Activated naive CD8-positive, alpha-beta T cell treated with anti-CD3 and anti-CD28 coated beads, Interleukin-2, amount 10 ng/mL, durations not matched to agents 7 days and 5 days (primary cell): ENCODE measurements at places on chromosomes 5 and 9. TPM values are rescaled to one million over a fixed set of nuclear protein-coding genes. Genes with fewer than 3 reads are reported as not detected.

DNA sequence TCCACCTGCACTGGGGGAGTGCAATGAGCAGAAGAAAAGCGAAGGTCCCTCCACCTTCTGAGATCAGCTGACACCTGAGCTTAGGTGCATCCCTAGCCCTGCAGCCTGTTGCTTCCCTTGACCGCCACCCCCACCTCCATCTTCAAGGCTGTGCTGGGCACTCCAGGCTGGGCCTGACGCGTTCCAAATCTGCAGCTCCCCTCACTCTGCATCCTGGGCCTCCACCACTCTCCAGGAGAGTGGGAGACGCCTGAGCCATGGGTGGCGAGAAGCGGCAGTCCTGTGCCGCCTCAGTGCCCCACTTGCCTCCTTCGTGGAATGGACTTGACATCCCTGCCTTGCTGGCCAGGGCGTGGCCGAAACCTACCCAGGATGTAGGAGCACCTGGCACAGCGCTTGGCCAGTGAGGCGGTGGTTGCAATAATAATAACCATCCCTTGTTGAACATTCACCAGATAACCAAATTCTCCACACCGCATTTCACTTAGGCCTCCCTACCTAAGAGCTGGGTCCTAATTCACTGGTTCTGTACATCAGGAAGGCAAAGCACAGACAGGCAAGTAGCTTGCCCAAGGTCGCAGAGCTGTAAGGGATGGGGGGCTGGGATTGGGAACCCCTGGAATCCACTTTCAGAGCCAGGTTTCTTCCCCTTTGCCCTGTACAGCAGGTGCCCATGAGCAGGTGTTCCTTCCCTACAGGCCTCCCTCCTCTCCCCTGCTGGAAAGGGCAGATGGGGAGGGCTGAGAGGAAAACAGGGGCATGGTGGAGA is 11.7 kb downstream of the B4GALT7 start:
- peaks cover 5% of the 10 kb centered on the region for H3K36me3 ChIP-seq
- H3K27ac ChIP-seq: no peak overlapping the region
- H3K4me1 ChIP-seq: peaks cover 5% of the 10 kb centered on the region

DNA sequence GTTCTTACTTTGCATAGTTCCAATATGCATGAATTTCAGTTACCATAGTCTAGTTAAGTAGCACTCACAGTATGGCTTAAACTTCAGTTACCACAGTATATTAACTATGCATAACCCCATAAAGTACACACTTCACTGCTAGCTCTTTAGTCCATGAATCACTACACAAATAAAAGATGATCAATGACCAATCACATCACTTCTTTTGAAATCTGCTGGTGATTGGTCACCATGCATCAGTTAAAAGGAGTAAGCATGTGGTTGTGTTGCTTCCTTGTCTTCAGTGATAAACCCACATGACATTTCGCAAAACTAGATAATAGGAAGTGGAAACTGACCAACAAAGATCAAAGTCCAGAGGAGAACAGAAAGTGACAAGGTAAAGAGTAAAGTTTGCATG is 79.0 kb downstream of the TAF11L14 start:
- H3K36me3 ChIP-seq: no peaks in the 10 kb centered on the region
- H3K4me3 ChIP-seq: no peak overlapping the region
- DNase-seq: no peak
- no peaks in the 10 kb centered on the region for H3K27me3 ChIP-seq
- no peaks in the 10 kb centered on the region for H3K4me1 ChIP-seq

DNA sequence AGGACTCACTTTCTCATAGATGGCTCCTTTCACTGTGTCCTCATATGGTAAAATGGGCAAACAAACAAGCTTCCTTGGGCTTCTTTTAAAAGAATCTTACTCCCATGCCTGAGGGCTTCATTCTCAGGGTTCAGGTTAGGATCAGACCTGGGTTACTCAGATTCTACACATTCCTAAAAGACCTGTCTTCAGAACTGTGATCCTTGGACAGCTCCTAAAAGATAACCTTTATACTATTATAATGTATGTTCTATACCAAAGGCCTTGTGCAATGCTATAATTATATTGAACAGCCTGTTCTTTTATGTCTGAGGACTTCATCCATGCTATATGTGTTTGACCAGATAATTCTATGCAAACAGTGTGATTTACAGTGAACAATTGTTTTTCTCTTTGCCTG is 264.4 kb upstream of the CDH10 start:
- no peaks in the 10 kb centered on the region for H3K4me1 ChIP-seq
- no peak overlapping the region for H3K4me3 ChIP-seq
- H3K27ac ChIP-seq: no peak overlapping the region
- no peaks in the 10 kb centered on the region for H3K36me3 ChIP-seq
- no peaks in the 10 kb centered on the region for H3K27me3 ChIP-seq
- no peak for DNase-seq

- peaks cover 24% of the 10 kb centered on the region for H3K4me1 ChIP-seq
- H3K27ac ChIP-seq: peak overlapping the region; percentile 87
- peak overlapping the region; percentile 90 for H3K4me3 ChIP-seq
- H3K27me3 ChIP-seq: no peaks in the 10 kb centered on the region
Measured at GRCh38 chr5:179819296-179820126, 1.2 kb upstream of the SQSTM1 start.

DNA sequence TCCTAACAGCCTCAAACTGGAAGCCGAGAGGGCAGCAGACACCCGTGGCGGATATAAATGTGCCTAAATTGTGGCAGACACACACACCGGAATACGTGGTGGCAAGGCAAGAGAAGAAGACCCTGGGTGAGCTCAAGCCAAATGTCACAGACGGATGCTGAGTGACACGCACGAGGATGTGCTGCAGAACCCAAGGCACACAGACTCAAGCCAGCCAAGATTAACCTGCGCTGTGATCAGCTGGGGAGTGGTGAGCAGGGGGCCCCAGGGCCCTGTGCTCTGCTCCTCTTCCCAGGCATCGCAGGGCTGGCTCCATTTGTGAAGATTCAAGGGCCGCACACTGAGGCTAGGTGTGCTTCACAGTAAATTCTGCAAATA is 16.4 kb downstream of the SEMA4D start:
- no peak for DNase-seq
- H3K4me1 ChIP-seq: peaks cover 87% of the 10 kb centered on the region
- peak overlapping the region; percentile 93 for H3K27ac ChIP-seq
- peaks cover 62% of the 10 kb centered on the region for H3K36me3 ChIP-seq

GRCh38 chr5:69013481-69013880 is 80.3 kb upstream of the SLC30A5 start:
- no peaks in the 10 kb centered on the region for H3K36me3 ChIP-seq
- no peak overlapping the region for H3K4me3 ChIP-seq
- H3K27me3 ChIP-seq: peaks cover 22% of the 10 kb centered on the region

GRCh38 chr9:93891549-93892310 is 63.4 kb downstream of the BARX1 start:
- H3K4me1 ChIP-seq: no peaks in the 10 kb centered on the region
- no peak for DNase-seq
- H3K4me3 ChIP-seq: no peak overlapping the region
- H3K27me3 ChIP-seq: peaks cover 4% of the 10 kb centered on the region
- no peaks in the 10 kb centered on the region for H3K36me3 ChIP-seq

DNA sequence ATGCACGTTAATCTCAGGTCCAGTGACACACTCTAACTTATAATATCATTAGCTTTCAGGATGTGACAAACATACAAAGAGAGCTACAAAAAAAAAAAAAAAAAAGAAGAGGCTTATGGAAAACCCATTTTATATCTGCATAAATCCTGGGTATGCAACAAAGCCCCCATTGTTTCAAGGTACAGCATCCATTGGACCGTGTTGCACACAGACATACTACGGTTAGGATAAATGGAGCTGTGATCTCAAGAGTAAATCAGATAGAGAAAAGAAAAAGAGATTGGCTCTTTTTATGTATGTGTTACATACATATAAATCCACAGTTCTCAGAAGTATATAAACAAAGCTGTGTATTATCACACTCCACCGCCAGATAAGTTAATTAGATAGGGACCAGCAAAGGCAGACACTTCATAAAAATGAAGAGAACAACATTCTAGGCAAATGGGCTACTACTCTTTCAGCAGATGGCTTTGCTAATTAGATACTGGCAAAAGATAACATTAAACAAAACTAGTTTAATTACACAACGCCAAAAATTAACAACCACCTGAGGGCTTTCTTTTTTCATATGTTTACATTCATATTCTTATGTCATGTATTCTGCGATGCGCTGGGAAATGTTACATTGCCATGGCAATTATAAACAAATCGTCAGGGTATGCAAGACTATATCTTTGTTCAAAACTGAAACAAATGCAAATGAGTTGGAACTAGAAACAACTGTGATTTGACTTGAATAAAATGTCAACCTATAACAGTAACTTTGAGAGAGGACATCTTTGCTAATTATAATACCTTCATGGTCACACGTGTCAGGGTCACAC is 304.2 kb downstream of the SEMA5A start:
- no peak overlapping the region for H3K4me3 ChIP-seq
- no peak for DNase-seq
- H3K36me3 ChIP-seq: no peaks in the 10 kb centered on the region

DNA sequence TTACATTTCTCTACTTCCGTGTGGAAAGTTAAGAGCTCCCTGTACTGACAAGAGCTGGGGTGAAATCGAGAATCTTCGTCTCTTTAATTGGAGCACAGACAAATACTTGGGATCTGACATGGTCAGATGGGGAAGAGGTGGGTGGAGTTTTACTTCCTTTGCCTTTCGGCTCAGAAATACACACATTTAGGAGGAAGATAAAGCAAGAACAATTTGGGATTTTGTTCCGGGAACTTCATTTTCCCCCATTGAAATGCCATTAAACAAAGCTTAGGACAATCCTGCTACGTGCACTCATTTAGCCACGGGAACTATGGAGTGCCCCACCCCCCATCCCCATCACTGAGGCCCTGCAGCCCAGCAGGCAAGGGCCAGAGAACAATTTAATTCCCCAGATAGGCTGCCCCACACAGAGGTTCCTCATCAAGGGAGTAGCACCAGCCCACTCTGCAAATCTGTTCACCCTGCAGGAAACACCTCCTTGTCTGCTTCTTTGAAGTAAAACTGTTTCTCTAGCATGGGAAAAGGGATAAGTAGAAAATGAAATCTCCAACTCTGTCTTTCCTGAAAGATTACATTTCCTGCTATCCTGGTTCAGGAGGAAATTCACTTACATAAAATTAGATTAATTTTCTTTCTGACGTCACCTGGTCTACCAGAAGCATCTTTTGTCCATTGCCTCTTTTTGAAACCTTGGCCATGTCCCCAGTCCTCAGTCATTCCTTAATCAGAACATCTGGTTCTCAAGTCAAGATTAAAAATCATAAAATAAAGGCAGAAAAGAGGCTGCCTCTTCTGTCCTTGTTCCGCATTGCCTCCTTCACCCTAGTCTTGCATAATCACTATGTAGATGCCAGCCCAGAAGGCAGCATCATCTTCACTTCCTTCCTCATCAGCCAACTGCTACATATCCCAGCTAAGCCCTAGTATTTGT is 206.4 kb downstream of the ENC1 start:
- no peak overlapping the region for H3K27ac ChIP-seq
- H3K27me3 ChIP-seq: peaks cover 14% of the 10 kb centered on the region
- DNase-seq: no peak
- H3K4me1 ChIP-seq: no peaks in the 10 kb centered on the region
- H3K36me3 ChIP-seq: no peaks in the 10 kb centered on the region

- no peak overlapping the region for H3K27ac ChIP-seq
- no peaks in the 10 kb centered on the region for H3K4me1 ChIP-seq
- H3K36me3 ChIP-seq: no peaks in the 10 kb centered on the region
- H3K27me3 ChIP-seq: no peaks in the 10 kb centered on the region
- no peak for DNase-seq
Measured at GRCh38 chr9:16671591-16672137, 198.8 kb downstream of the BNC2 start.

DNA sequence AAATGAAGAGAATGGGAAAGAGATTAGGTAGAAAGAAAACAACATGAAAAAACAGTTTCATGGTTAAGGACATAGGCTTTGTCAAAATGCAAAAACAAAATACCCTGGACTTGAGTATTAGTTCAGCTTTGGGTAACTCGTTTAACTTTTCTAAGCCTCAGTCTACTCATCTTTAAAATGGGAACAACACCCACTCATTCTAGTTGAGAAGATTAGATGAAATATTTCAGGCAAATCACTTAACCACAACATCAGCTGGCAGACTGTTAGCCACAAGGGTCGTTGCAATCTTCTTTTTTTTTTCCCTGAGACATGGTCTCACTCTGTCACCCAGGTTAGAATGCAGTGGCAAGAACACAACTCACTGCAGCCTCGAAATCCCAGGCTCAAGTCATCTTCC is 185.6 kb downstream of the DCP2 start:
- no peak for DNase-seq
- peaks cover 3% of the 10 kb centered on the region for H3K27me3 ChIP-seq
- H3K27ac ChIP-seq: no peak overlapping the region
- peaks cover 2% of the 10 kb centered on the region for H3K4me1 ChIP-seq
- H3K36me3 ChIP-seq: peaks cover 1% of the 10 kb centered on the region

DNA sequence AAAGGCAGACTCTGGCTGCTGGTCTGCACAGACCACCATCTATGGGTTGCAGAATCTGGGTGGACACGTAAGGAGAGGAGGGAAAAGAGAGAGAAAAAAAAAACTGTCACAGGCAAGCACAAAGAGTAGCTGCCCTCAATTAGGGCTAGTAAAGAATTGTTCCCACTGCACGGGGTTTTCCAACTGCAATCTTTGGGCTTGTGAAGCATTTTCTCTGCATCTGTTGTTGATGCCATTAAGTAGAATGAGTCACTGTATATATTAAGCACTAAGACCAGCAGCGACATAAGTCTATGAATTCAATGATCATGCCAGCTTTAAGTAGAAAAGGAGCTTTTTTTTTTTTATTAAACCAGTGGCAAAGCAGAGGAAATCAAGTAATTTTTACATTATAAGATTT is 40.2 kb downstream of the MED10 start:
- H3K36me3 ChIP-seq: no peaks in the 10 kb centered on the region
- no peaks in the 10 kb centered on the region for H3K4me1 ChIP-seq
- no peaks in the 10 kb centered on the region for H3K27me3 ChIP-seq

GRCh38 chr5:5380298-5380697 is 42.2 kb upstream of the ICE1 start:
- no peak for DNase-seq
- no peaks in the 10 kb centered on the region for H3K27me3 ChIP-seq
- no peaks in the 10 kb centered on the region for H3K4me1 ChIP-seq
- no peak overlapping the region for H3K4me3 ChIP-seq
- no peak overlapping the region for H3K27ac ChIP-seq

- H3K4me3 ChIP-seq: peak overlapping the region; percentile 91
- peaks cover 70% of the 10 kb centered on the region for H3K36me3 ChIP-seq
- peaks cover 69% of the 10 kb centered on the region for H3K4me1 ChIP-seq
- H3K27ac ChIP-seq: peak overlapping the region; percentile 89
- DNase-seq: no peak
- no peaks in the 10 kb centered on the region for H3K27me3 ChIP-seq
Measured at GRCh38 chr9:120872791-120873502, 4.0 kb downstream of the PHF19 start.

Gene APBA1
- total RNA-seq: 0.11 TPM

Gene IL9
- total RNA-seq: not detected

Gene TICAM2
- total RNA-seq: 1.7 TPM

Gene KDM4C
- total RNA-seq: 75.2 TPM

Gene DPP7
- total RNA-seq: 322 TPM

Gene STK32A
- not detected for total RNA-seq

Gene C1QTNF3
- 4.1 TPM for total RNA-seq

Gene CEL
- total RNA-seq: 2.3 TPM

Gene SPINK5
- total RNA-seq: not detected

Gene MARCOL
- total RNA-seq: not detected
